Stimulated activated CD8-positive, alpha-beta memory T cell treated with anti-CD3 and anti-CD28 coated beads, Interleukin-7, amount 100 ng/mL, for 48 hours (primary cell): ENCODE measurements at places on chromosomes 3 and 15.

GRCh38 chr3:76025561-76025960 is 240.2 kb upstream of the ZNF717 start:
- DNase-seq, result no peak

DNA sequence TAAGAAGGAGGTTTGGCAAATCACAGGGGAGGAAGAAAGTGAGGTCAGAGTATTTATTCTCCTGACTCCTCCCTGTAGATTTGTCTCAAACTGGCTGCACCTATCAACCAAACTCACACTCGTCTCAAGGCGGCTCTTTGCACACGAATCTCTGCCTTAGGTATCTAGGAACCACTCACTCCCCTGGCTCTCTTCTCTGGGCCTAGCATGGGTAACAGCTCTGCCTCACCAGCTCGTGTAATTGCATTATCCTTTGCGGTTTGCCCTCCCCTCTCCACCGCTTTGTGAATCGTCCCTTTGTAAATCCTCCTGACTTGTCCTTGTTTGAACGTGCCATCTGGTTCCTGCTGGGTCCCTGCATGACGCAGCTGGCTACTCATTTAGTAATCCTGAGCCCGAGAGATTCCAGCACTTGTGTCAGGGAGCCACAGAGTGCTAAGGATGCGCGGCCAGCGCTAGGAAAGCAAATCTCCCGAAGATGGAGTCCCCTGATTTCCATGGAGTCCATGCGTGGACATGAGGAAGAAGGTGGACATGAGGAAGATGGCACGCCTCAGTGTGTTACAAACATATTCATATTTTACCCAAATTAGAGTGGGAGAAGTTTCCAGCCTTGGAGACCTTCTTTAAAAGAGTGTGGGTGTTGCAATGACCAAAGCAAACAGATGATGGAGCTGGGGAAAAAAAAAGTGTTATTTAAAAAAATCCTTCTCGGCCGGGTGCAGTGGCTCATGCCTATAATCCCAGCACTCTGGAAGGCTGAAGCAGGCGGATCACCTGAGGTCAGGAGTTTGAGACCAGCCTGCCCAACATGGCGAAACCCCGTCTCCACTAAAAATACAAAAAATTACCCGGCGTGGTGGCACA is 26.7 kb downstream of the NRROS start:
- DNase-seq, result no peak

GRCh38 chr3:138657508-138657907 is 48.9 kb downstream of the FAIM start:
- no peak for DNase-seq

- no peak for DNase-seq
Measured at GRCh38 chr3:134847349-134847748, 52.3 kb downstream of the EPHB1 start.

- DNase-seq, result no peak
Measured at GRCh38 chr15:73515527-73515926, 72.6 kb downstream of the REC114 start.
